ENCODE measurements at places on chromosomes 7 and 10.

DNA sequence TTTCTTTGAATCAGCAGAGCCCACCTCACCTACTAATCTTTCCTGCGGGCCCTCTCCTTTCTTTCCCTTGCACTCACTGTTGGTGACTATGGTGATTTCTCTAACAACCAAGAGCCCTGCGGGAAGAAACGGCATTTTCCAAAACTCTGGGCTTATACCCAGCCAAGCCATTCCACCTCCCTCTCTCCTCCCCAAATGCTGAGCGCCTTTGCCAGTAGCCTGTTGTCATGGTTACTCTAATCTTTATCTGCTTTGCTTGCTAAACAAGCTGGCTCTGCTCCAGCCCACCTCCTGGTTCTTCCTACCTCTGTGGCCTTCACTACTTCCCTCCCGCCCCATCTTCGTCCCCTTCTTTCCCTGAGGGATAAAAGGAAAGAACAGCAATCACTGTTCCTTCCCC lies 86.7 kb downstream of the DGKI start:
- DNase-seq: no peak

- DNase-seq: no peak
These were observed 422.5 kb downstream of the DNAJB6 start for GRCh38 chr7:157759246-157759805.

GRCh38 chr10:5840314-5841307 lies 27.4 kb upstream of the GDI2 start:
- no peak for DNase-seq

- DNase-seq: no peak
These were observed 9.0 kb downstream of the GATAD1 start for GRCh38 chr7:92456236-92456635.

GRCh38 chr7:129829737-129830631 lies 122.8 kb downstream of the UBE2H start:
- DNase-seq: peak; percentile 29

- no peak for DNase-seq
These were observed 7.4 kb downstream of the AVL9 start for GRCh38 chr7:32502728-32503127.

- DNase-seq: no peak
These were observed 38.9 kb downstream of the DENND2A start for GRCh38 chr7:140601566-140602174.

GRCh38 chr10:130215931-130216231 lies 79.7 kb downstream of the GLRX3 start:
- DNase-seq: no peak

- no peak for DNase-seq
These were observed 298.0 kb upstream of the TMEM229A start for GRCh38 chr7:124330731-124331407.

- no peak for DNase-seq
These were observed 25.6 kb downstream of the ANKMY2 start for GRCh38 chr7:16619979-16620408.

DNA sequence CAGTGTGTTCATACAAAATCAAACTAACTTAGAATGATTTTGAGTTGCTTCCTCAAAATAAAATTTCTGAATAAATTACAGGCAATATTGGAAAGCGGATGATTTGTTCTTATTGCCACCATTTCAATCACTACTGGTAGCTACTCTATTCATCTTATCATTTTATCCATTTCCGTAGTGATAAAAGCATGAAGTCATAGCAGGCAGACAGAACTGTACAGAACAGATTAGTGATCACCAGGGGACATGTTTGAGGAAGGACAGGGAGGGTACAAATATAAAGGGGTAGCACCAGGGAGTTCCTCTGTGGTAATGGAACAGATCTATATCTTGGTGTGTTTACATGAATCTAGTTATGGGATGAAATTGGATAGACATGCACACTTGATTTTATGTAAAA lies 138.5 kb downstream of the WNT2 start:
- no peak for DNase-seq

DNA sequence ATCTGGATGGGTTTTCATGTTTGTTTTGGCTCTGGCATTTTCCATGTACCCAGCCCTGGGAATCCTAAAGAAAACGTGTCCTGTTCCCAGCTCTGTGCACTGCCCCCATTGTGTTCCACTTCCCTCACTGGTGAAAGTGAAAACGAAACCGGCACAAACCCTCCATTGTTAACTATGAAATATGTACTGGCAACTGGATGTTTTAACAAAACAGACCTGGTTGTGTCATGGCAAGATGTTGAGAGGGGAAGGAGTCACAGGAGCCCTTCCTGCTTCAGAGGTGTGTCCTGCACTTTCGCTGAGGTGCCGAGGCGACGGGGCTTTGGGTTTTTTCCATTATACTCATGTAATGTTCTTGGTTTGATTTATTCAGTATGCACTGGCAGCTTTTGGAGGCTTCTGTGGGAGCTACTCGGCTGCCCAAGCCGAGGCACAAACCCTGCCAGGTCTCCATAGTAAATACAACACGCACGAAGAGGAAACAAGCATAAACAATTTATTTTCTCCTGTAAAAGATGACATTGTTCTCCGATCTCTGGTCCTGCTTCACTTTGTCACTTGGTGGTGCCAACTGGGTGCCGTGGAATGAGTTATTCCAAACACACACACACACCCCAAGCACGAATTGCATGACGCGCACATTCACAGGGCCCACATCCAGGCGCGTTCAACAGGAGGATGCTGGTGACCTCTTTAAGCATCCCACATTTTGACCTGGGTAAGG lies 118.2 kb downstream of the CDK6 start:
- no peak for DNase-seq

GRCh38 chr7:17150018-17150417 lies 148.4 kb upstream of the AHR start:
- DNase-seq: no peak

DNA sequence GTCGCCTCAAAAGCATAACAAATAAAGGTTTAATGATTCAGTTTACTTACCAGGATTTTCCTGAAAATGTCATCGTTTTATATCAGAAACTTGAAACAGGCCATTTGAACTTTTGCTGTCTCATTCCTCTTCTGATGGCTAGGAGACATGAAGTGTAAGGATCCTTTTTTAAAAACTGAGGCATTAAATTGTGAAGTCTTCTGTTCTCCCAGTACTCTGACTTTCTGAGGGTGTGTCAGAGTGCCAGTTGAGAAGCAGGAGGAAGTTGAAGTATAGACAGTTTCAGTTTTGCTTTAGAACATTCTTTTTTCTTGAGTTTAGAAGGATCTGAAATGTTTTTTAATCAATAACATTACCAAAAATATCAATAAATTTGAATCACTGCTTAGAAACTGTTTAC lies at the start of gene SAMD9L:
Gene SAMD9L, minus strand, starts transcription at position 242 of the 400 bp plus-strand sequence. CDS start 12,414 bp downstream, outside the sequence.
- no peak for DNase-seq

DNA sequence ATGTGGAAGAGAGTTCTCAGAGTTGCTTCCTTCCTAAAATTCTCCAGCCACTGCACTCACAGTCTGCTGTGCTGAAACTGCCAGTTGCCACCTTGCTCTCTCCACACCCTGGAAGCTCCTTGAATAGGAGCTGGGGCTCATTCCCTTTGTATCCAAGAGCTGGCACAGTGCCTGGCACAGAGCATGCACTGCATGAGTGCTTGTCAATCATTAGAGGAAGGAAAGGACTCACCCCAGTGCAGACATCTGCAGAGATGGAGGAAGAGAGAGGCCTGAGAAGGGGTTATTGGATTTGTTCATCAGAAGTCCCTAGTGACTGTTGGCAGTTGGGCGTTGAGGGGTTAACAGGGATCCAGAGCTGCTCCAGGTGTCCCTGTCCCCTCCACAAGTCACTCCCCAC lies 41.7 kb upstream of the DUSP5 start:
- no peak for DNase-seq
